ENCODE measurements at places on chromosomes 12 and 14. TPM values are rescaled to one million over a fixed set of nuclear protein-coding genes. Genes with fewer than 3 reads are reported as not detected.

The GPX2 gene
- not detected for total RNA-seq

DNA sequence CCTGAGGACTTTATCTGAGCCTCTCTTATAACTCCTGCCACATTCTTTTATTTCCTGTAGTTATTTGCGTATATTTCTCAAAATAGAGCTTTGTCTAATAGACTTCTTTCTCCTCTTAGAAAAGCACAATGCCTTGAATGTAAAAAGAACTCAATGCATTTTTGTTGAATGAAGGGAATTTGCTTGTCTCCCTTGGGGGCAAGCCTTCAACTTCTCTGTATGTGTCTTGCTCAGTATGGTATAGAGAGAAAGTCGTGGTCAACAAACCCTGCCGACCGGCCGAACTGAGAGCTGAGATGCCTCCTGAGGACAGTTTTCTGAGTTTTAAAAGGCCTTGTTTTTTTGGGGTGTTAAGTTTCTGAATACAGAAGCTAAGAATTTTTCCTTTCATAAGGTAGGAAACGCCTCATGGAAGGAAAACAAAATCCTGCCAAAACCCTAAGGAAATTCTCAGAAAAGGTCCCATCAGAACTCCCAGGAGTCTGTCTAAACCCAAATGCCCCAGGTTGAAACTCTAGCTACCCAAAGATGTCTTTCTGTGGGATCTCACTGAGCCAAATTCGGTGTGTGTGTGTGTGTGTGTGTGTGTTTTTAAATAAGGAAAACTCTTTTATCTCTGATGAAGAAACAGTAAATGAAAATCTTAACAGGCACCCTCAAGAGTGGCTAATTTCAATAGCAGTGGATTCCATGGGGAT is 136.6 kb downstream of the C12orf75 start:
- DNase-seq = no peak

- no peak for DNase-seq
Observed at GRCh38 chr12:65306366-65307168, 28.1 kb downstream of the MSRB3 start.

DNA sequence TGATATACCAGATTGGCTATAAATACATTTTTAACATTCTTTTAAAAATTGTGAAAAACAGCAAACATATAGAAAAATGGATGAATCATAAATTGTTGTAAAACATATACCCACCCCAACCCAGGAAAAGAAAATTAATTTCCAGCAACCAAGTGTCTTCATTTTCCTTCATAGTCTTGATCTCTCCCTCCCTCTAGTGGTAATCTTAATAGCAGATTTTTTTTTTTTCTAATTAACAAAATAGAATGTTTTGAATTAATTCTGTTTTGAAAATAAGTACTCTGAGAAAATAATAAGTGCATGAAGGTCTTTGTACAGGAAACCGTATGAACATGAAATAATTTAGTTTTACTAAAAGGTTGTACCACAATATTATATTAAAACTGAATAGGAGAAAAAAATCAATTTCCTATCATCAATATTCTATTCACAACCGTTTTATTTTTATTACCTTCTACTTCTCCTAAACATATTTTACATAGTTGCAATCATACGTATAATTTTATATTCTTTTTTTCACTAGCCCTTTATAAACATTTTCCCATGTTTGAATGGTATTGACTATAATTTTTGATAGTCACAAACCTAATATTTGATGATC is 7.0 kb downstream of the ETNK1 start:
- no peak for DNase-seq

All from aorta (tissue), 5 donors.